ENCODE measurements at places on chromosomes 4 and X. TPM values are rescaled to one million over a fixed set of nuclear protein-coding genes. Genes with fewer than 3 reads are reported as not detected.

- no peak for DNase-seq
Measured at GRCh38 chrX:48782795-48783194, 3.6 kb upstream of the GATA1 start.

DNA sequence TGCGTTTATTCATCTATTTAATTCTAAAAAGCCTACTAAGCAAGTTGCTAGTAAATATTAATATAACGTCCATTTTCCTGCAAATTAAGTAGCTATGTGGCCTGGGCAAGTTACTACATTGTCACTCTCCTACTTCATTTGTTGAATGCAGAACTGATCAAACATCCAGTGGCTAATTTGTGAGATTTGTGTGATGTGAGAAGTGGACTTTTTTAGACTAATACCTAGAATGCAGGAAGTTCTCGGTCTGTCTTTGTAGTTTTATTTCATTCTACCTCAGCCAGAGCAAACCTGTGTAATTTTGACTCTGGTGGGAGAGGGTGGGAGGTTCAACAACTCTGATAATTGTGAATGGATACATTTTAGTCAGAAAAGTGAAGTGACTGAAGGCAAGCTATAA lies 840 bp downstream of the GUF1 start:
- DNase-seq: no peak

GRCh38 chrX:10926891-10927290 lies 184.2 kb upstream of the HCCS start:
- DNase-seq: no peak

DNA sequence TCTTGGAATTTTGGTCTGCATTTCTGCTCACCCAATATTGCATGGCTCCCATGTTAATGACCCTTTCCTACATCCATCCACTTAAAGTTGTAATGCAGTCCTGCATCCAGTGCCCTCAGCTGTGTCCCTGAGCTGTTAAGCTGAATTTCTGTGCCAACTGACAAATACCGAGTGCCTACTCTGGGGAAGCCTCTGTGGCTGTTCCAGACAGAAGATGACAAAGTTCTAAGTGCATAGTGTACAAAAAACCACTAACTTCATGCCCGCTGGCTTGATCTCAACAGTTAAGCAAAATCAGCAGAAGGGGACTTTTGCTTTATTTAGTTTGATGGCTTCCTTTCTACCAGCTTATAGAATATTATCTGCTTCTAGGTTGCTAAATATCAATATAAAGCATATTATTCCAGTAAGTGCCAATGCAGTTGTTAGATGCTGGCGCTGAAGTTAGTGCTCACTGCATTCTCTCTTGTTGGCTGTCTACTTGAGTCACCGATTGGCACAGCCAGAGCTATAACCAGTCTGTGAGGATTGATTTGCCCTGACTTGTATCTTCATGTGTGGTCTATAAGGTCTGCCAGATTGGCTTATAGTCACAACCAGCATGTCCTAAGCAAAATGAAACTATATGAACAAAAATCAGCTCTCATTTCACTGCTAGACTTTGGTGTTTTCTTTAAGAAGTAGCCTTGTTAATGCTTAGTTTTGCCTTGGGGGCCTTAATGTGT lies 98.9 kb downstream of the KLHL8 start:
- peak; percentile 80 for DNase-seq

DNA sequence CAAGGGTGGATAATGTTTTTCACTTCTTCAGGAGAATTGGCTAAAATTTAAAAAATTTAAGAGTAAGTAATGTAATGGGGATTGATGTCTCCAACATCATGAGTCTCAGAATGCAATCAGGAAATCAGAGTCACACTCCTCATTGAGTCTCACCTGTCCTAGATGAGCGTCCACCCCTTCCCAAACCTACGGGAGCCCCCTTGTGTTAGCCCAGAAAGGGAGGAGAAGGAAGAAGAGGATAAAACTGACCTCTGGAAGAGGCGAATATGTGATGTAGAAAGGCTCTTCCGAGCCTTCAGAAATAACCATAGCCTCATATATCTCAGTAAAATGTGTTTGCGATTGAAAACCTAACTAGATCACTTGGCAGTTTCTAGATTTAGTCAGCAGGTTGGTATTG lies 157.1 kb downstream of the DCLK2 start:
- DNase-seq: no peak

Gene MAGEA4
- not detected for total RNA-seq

Gene RASSF6
- total RNA-seq: 6.2 TPM

Gene NAP1L3
- 48.7 TPM for total RNA-seq

Measured in prostate gland (tissue), 2 donors.